Glutamatergic neuron (in vitro differentiated cells): ENCODE measurements at places on chromosomes 7 and 10. TPM values are rescaled to one million over a fixed set of nuclear protein-coding genes. Genes with fewer than 3 reads are reported as not detected.
A peak's percentile ranks its signal among the peaks of the same experiment; 100 is the strongest.

Gene FBXL13
- 1.1 TPM for total RNA-seq

Gene DKK1
- 3.1 TPM for total RNA-seq

Gene GALNT17
- total RNA-seq, result 42.0 TPM

DNA sequence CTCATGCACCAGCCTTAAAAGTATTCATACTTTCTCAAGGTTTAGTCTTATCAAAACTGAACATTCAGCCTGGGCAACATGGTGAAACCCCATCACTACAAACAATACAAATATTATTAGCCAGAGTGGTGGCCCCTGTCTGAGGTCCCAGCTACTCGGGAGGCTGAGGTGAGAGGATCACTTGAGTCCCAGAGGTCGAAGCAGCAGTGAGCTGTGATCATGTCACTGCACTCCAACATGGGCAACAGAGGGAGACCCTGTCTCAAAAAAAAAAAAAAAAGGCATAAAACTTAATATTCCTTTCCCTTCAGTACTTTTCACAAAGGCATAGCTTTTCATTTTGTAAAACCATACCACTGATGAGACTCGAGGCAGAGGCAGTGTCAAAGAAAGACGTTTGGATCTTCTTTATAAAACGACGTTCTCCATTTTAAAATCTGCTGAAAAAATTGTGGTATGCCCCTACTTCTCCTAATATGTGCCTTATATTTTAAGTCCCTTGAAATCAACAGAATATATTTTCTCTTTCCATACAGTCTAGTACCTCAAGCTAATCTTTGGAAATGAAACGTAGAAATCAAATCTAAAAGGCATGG, 1.9 kb downstream of the NSUN6 start:
- no peaks in the 10 kb centered on the region for H3K36me3 ChIP-seq
- H3K27me3 ChIP-seq, result peaks cover 2% of the 10 kb centered on the region
- peaks cover 11% of the 10 kb centered on the region for H3K4me1 ChIP-seq
- H3K27ac ChIP-seq, result peak overlapping the region; percentile 4

Gene ACTL6B
- 95.2 TPM for total RNA-seq

GRCh38 chr10:526651-527312, 162.7 kb downstream of the DIP2C start:
- H3K36me3 ChIP-seq, result no peaks in the 10 kb centered on the region
- no peak for DNase-seq
- peak overlapping the region; percentile 31 for H3K27ac ChIP-seq
- H3K4me1 ChIP-seq, result peaks cover 51% of the 10 kb centered on the region

DNA sequence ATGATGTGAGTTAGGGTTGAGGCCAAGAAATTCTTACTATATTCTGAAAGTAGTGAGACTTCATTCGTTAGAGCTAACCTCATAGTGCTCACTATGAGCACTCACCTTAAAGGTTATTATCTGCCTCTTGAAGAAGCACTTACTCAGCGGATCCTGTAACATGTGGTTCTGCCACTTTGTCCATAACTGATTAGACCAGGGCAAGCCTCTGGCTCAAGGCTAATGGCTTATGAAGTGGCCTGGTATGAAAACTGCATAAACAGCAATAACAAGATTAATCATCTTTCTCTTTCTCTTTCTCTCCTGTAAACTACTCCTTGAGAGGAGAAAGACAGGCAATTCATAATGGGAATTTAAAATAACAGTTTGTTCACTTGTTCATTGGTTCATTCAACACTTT, 82.8 kb downstream of the MAPK8 start:
- H3K27ac ChIP-seq, result no peak overlapping the region
- no peaks in the 10 kb centered on the region for H3K36me3 ChIP-seq
- no peak overlapping the region for H3K4me3 ChIP-seq
- no peak for DNase-seq
- peaks cover 12% of the 10 kb centered on the region for H3K4me1 ChIP-seq

Gene PKD2L1
- total RNA-seq, result 0.44 TPM

- peaks cover 2% of the 10 kb centered on the region for H3K4me1 ChIP-seq
- H3K27me3 ChIP-seq, result peaks cover 2% of the 10 kb centered on the region
- DNase-seq, result no peak
- no peak overlapping the region for H3K4me3 ChIP-seq
- H3K36me3 ChIP-seq, result no peaks in the 10 kb centered on the region
These were observed 44.8 kb upstream of the DMBT1 start for GRCh38 chr10:122515588-122516231.

DNA sequence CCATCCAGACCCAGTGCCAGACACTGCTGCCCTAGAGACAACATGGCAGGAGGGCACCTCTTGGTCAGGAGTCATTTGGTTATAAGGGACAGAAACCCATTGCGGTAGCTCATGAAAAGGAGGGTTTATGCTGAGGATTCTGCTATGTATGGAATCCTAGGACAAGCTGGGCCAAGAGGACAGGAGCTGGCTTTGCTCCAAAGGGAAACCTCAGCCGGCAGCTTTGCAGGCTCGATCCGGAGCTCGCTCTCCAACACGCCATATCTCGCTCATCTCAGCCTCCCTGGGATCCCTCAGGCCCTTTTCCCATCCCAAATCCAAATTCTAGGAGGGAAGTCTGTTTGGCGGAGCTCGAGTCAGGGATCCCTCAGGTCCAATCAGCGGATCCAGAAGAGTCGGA, 345.7 kb downstream of the GLRX3 start:
- peaks cover 3% of the 10 kb centered on the region for H3K4me1 ChIP-seq
- H3K36me3 ChIP-seq, result no peaks in the 10 kb centered on the region
- no peak overlapping the region for H3K27ac ChIP-seq
- H3K27me3 ChIP-seq, result peaks cover 3% of the 10 kb centered on the region

- peaks cover 2% of the 10 kb centered on the region for H3K27me3 ChIP-seq
- H3K36me3 ChIP-seq, result no peaks in the 10 kb centered on the region
- H3K4me1 ChIP-seq, result peaks cover 3% of the 10 kb centered on the region
- no peak overlapping the region for H3K27ac ChIP-seq
- DNase-seq, result no peak
These were observed 8.3 kb downstream of the RABGEF1 start for GRCh38 chr7:66748791-66749190.

Gene GLCCI1
- 30.7 TPM for total RNA-seq

Gene ATOH7
- 0.86 TPM for total RNA-seq

Gene FBXO24
- total RNA-seq, result 0.49 TPM

- no peak for DNase-seq
- H3K4me1 ChIP-seq, result no peaks in the 10 kb centered on the region
- H3K27ac ChIP-seq, result no peak overlapping the region
- no peak overlapping the region for H3K4me3 ChIP-seq
These were observed 25.8 kb downstream of the TMEM254 start for GRCh38 chr10:80104066-80104926.

Gene ITGB1
- total RNA-seq, result 263 TPM

Gene GRID2IP
- 0.66 TPM for total RNA-seq

DNA sequence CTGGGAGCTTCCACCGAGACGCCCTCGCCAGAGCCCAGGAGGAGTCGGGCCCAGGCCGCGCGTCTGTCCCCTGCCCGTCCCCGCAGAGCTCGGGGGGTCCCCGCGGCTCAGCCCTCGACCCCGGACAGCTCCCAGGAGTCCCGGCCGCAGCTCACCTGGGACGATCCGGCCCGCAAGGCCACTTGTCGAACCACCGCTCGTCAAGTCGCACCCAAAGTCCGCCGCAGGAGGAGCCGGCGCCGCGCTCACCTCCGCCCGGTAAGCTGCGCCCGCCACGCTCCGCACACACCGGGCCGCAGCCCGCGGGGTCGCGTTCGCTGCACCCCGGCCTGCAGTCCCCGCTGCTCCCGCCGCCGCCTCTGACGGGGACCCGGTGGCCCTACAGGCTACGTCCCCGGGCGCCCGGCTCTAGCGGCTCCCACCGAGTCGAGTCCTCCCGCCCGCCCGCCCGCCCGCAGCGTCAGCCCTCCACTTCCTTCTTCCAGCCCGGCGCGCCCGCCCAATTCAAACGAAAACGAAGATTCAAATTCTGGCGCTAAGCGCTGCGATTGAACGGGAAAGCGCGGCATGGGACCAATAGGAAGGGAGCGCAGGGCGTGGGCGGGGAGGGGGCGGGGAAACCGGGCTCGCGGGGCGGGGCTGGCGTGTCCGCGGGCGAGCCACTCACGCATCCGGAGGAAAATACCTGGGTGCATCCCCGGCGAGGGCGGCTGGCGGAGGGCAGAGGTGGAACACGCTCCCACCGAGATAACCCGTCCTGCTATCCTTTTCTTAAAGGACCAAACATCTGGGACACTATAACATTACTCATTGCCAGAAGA, at the start of gene MKI67:
Gene MKI67 (minus strand): TSS at position 480 of the 821 bp plus-strand sequence. CDS start 756 bp downstream, outside the sequence.
- H3K27ac ChIP-seq, result no peak within 1 kb of the TSS
- H3K4me1 ChIP-seq, result peaks cover 19% of the 10 kb centered on the region
- peaks cover 8% of the 10 kb centered on the region for H3K27me3 ChIP-seq
- no peaks in the 10 kb centered on the region for H3K36me3 ChIP-seq
- peak; percentile 90 for DNase-seq

Gene CHAT
- total RNA-seq, result 15.4 TPM

- DNase-seq, result no peak
- H3K36me3 ChIP-seq, result peaks cover 4% of the 10 kb centered on the region
- H3K27ac ChIP-seq, result no peak overlapping the region
- no peaks in the 10 kb centered on the region for H3K27me3 ChIP-seq
These were observed 98.9 kb downstream of the MTPN start for GRCh38 chr7:135878284-135878683.

DNA sequence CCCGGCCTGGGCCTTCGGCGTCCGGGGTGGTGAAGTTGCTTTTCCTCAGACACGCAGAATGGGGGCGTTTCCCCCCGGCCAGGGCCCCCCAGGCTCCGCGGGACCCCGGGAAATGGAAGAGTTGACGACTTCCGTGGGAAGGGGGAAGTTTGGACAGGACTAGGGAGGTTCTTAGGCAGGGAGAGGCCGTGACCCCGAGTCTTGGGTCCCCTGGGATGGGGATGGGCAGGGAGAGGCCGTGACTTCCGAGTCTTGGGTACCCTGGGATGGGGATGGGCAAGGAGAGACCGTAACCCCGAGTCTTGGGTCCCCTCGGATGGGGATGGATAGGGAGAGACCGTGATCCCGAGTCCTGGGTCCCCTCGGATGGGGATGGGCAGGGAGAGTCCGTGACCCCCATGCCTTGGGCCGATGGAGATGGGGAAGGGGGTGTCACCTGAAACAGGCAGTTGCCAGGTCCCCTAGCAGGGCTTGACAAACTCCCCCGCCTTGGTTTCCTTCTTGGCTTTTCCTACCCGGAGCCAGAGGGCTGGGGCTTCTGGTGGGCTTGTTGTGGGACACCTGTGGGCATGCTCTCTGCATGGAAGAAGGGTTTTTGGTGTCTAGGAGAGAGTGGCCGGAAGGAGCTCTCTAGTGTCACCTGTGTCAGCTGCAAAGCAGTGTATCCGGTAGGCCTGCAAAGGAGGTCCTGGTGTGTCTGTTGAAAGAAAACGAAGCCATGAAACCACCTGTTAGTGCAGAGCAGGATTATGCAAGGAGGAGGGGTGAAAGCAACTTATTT, 1.1 kb downstream of the TRRAP start:
- peak overlapping the region; percentile 91 for H3K4me3 ChIP-seq
- peak overlapping the region; percentile 55 for H3K27ac ChIP-seq
- no peaks in the 10 kb centered on the region for H3K36me3 ChIP-seq
- no peak for DNase-seq
- peaks cover 8% of the 10 kb centered on the region for H3K4me1 ChIP-seq
